ENCODE measurements at places on chromosomes 7 and 10.
A peak's percentile ranks its signal among the peaks of the same experiment; 100 is the strongest.

DNA sequence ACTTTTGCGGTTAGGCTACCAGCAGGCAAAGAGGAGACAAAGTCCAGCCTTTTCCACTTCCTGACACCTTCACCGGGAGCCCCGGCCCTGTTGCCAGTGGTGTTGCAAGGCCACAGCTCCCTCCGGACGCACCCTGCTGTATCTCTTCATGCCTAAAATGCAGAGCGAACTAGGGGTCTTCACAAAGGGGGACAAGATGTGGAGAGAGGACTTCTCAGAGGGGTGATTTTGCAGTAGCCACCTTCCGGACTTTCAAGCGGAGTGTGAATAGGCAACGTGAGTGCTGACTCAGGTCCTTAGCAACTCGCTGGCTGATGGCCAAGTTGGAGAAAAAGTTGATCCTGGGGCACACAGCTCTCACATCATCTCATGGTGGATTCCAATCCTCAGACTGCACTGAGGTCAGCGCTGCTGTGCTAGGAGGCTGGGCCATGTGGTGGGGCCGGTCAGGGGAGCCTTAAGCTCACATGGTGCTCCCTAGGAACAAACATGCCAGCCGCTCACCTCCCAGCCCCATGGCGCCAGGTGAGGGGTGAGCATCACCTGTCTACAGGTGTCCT lies 166.3 kb downstream of the LCOR start:
- no peak for DNase-seq
- no peaks in the 10 kb centered on the region for H3K36me3 ChIP-seq
- H3K4me3 ChIP-seq = no peak overlapping the region
- no peaks in the 10 kb centered on the region for H3K4me1 ChIP-seq
- H3K27ac ChIP-seq = no peak overlapping the region
- no peaks in the 10 kb centered on the region for H3K27me3 ChIP-seq

DNA sequence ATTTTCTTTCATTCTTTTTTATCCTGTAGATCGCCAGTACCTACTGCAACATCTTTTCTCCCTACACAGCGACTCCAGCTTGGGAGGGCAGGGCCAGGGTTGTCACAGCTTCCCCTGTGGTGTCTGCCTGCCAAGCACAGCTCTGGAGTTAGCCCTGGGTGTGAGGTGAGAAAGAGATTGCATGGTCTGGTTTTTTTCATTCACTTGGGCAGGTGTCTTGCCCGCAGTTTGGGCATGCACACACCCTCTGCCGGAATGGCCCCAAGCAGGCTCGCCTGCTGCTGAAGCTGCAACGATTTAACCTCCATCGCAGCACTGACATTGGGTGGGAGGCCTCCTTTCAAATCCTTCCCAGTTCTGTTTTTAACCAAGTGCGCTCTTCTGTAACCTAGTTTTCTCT lies 132.8 kb downstream of the WNT2 start:
- peak; percentile 5 for DNase-seq
- H3K27ac ChIP-seq = no peak overlapping the region
- H3K4me1 ChIP-seq = no peaks in the 10 kb centered on the region
- no peaks in the 10 kb centered on the region for H3K27me3 ChIP-seq

GRCh38 chr7:80413383-80413945 lies 98.4 kb downstream of the GNAT3 start:
- no peak overlapping the region for H3K27ac ChIP-seq
- H3K4me1 ChIP-seq = no peaks in the 10 kb centered on the region
- H3K4me3 ChIP-seq = no peak overlapping the region

- peak; percentile 26 for DNase-seq
- H3K36me3 ChIP-seq = no peaks in the 10 kb centered on the region
- H3K4me3 ChIP-seq = no peak overlapping the region
Measured at GRCh38 chr10:70652761-70653657, 19.3 kb upstream of the ADAMTS14 start.

DNA sequence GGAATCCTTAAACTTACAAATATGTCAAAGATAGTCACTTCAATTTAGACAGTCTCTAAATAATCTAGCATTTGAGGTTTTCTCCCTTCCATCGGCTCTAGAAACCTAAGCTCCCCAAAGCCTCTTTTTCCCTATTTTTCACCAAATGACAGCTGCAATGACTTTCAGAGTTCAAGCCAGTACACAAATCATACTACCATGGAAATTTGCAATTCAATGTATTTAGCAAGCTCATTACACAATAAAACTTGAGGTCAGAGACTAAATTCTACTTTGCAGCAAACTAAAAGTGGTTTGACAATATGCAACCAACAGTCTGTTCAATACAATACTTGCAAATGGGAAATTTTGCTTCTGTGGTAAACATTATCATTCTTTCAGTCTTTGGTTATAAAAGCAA lies 80.3 kb downstream of the SKIDA1 start:
- no peak for DNase-seq
- no peaks in the 10 kb centered on the region for H3K4me1 ChIP-seq
- no peaks in the 10 kb centered on the region for H3K36me3 ChIP-seq
- H3K27ac ChIP-seq = no peak overlapping the region
- H3K27me3 ChIP-seq = no peaks in the 10 kb centered on the region
- no peak overlapping the region for H3K4me3 ChIP-seq

- no peak overlapping the region for H3K27ac ChIP-seq
- H3K4me3 ChIP-seq = no peak overlapping the region
- peaks cover 5% of the 10 kb centered on the region for H3K4me1 ChIP-seq
Measured at GRCh38 chr7:155769701-155770100, 42.6 kb downstream of the SHH start.

GRCh38 chr7:135375908-135376699 lies 133.8 kb downstream of the CNOT4 start:
- H3K36me3 ChIP-seq = no peaks in the 10 kb centered on the region
- no peaks in the 10 kb centered on the region for H3K4me1 ChIP-seq
- H3K4me3 ChIP-seq = no peak overlapping the region
- H3K27ac ChIP-seq = no peak overlapping the region
- DNase-seq = no peak

DNA sequence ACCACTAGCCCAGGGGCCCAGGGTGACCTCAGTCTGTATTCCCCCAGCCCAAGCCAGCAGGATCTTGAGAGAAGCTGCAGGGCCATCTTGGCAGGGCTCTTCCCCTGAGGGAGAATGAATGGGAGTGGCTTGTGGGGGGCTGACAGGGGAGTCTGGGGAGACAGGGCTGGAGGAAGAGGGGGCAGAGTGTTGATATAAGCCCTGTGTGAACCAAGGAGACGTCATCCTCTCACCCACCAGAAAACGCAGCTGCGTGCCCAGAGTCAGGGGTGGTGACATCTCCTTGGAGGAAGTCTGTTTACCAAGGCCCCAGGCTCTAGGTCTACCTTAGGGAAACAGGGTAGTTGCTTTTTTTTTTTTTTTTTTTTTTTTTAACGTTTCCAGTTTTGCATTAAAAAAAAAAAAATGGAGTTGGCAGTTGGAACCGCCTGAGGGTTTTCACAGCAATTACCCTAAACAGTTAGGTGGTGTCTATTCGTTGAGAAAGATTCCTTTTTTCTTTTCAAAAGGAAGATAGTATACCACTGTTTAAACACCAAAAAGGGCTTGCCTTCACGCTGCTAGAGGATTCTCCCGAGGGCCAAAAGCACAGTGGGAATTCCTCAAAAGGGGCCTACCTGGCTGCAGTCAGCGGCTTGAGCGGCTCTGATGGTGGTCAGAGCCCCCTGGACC lies 113.8 kb downstream of the PRPF18 start:
- no peak overlapping the region for H3K27ac ChIP-seq
- no peaks in the 10 kb centered on the region for H3K27me3 ChIP-seq
- H3K36me3 ChIP-seq = no peaks in the 10 kb centered on the region
- H3K4me3 ChIP-seq = no peak overlapping the region

DNA sequence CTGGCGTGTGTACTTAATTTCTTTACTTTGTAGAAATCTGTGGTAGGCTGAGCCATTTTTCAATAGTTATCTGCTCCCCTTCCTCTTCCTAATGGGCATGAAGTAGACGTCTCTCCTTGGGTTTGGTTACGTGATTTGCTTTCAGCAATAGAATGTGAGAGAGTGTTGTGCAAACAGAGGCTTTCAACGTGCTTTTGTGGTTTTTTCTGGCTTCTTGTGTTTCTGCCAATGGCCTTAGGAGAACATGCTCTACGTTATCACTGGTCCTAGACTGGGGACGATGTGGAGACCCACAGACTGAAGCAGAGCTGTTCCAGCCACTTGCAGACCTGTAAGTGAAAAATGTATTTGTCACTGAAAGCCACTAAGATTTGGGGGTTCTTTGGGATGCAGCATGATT lies 107.2 kb upstream of the NPTX2 start:
- H3K4me1 ChIP-seq = no peaks in the 10 kb centered on the region
- no peaks in the 10 kb centered on the region for H3K36me3 ChIP-seq
- no peak overlapping the region for H3K4me3 ChIP-seq
- no peak for DNase-seq
- no peak overlapping the region for H3K27ac ChIP-seq

GRCh38 chr10:11272915-11273389 lies 255.3 kb downstream of the CELF2 start:
- H3K4me3 ChIP-seq = no peak overlapping the region
- peaks cover 4% of the 10 kb centered on the region for H3K4me1 ChIP-seq
- H3K36me3 ChIP-seq = no peaks in the 10 kb centered on the region
- H3K27ac ChIP-seq = no peak overlapping the region
- DNase-seq = no peak
- no peaks in the 10 kb centered on the region for H3K27me3 ChIP-seq

All from upper lobe of left lung (tissue), 6 donors.